Activated CD4-positive, alpha-beta T cell treated with anti-CD3 and anti-CD28 coated beads, Interleukin-2, amount 50 U/mL, for 4 hours (primary cell): ENCODE measurements at places on chromosomes 12 and 14.

DNA sequence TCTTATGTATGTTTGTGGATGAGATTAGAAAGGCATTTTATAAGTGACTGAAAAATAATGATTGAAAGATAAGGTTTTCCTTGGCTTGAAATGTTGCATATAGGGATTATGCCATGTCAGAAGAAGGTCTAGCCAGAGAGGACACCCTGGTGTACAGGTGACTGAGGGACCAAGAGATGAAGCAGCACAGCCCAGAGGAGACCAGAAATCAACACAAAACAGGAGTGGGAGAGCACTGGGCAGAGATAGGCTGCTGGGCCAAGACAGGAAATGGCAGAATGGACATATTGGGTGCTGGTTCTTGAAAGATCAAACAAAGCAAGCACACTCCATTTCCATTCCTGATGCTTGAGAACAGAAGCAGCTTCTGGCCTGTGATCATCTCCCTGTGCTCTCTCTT, 24.4 kb upstream of the FRMD6 start:
- no peak for DNase-seq

DNA sequence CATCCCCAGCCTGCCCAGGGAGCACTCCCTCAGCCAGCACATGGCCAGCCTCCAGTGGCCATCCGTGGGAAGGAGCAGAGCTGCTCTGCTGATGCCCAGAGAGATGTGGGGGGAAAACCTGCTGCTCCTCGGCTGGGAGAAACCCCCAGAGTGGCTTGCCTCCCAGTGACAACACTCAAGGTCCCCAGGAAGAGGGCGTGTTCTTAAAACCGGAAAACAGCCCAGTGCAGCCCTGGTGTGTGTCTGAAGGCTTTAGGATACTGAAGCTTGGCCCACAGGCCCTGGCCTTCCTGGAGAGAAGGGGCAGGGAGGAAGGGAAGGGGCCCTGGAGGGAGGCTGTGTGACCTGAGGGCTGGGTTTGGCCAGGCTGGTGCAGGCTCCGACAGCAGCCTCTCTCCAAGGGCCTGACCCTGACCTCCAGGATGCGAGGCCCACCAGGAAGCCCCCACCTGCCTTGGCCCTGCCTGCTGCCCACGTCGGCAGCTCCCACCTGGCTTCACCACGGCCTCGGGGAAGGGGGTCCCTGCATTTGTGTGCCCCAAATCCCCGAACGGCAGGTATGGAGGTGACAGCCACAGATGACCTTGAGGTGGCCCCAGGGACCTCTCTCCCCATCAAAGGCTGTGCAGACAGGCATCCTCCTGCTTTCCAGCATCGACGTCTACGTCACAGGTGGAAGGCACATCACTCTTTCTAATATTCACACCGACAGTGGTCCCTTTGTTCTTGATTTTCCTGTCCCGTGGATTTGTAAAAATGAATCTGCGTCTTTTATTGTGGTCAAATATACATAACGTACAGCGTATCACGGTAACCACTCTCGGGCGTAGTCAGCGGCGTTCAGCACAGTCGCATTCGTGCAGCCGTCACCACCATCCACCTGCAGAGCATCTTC, 190.0 kb upstream of the C14orf180 start:
- DNase-seq, result no peak

DNA sequence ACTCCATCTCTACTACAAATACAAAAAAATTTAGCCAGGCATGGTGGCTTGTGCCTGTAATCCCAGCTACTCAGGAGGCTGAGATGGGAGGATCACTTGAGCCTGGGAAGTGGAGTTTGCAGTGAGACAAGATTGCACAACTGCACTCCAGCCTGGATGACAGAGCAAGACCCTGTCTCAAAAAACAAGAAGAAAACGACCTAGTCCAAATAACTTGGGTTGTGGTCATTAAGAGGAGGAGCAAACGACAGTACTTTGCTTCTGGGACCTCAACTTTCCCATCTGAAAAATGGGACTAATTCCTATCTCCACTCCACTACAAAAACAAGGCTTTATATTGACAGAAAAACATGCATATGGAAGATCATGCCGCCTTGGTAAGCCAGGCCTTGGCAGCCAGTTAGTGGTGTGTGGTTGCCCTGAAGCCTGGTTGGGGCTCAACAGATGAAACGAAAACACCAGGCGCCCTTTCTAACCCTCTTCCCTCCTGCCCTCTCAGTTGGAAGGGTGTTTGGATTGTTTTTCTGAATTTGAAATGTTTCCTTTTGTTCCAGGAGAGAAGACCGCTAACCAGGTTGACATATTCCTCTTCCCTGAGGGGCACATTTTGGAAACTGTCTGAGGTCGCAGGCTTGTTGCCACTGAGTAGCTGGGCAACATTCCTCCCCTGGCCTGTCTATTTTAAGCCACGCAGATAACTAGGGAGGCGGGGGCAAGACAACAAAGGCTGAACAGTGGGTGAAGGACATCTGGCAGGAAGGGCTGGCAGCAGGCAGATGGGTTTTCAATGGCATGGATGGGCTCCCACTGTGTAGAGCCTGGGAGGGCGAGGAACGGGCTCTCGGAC, 13.7 kb upstream of the VPS37B start:
- DNase-seq, result no peak

GRCh38 chr12:27285403-27285802, 41.3 kb downstream of the STK38L start:
- no peak for DNase-seq

- DNase-seq, result no peak
These were observed 160.0 kb upstream of the FBXO33 start for GRCh38 chr14:39592116-39592789.
